ENCODE measurements at places on chromosomes 1 and 21.

GRCh38 chr1:54997711-54997986, 1.1 kb upstream of the BSND start:
- no peak for DNase-seq

DNA sequence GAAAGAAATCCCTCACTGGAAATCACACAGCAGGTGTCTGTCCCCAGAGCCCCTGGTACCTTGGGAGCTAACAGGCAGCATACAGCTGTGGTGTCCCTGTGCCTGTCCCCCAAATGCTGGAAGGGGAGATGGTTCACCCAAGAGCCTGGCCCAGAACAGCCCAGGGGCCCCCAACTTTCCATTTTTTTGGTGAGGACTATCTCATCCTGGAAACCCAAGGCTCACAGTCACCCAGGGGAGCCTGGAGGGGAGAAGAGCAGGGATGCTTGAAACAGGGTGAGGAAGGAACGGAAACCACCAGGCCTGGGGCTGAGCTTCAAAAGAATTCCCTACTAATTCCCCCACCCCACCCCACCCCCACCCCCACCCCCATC, 3.6 kb downstream of the SDC3 start:
- DNase-seq, result no peak

- DNase-seq, result no peak
Measured at GRCh38 chr21:18070392-18070791, 174.2 kb upstream of the CHODL start.

DNA sequence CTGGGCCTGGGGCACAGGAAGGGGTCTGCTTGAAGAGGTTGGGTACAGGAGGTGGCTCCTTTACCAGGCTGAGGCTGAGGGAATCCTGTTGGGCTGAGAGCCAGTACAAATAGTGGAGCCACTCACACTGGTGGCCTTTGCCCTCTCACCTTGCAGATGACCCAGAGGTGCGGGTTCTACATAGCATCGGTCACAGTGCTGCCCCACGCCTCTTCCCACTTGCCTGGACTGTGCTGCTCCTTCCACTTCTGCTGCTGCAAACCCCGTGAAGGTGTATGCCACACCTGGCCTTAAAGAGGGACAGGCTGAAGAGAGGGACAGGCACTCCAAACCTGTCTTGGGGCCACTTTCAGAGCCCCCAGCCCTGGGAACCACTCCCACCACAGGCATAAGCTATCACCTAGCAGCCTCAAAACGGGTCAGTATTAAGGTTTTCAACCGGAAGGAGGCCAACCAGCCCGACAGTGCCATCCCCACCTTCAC, 1.8 kb upstream of the SLC50A1 start:
- no peak for DNase-seq

GRCh38 chr21:25925064-25925800, 190.5 kb downstream of the GABPA start:
- DNase-seq, result no peak

DNA sequence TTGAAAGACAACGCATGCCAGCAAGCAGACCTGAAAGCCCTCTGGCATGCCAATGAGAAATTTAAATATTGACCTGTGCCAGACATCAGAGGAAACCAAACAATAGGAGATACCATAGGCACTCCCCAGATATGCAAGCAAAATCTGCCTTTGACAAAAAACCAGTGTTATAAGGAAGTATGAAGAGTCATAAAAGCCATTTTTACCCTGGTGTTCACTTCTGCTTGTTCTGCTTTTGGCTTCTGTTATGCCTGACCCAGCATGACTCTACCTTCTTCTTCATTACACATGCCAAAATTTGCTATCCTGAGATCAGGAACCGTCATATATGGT, 26.4 kb downstream of the NPHS2 start:
- DNase-seq, result no peak

DNA sequence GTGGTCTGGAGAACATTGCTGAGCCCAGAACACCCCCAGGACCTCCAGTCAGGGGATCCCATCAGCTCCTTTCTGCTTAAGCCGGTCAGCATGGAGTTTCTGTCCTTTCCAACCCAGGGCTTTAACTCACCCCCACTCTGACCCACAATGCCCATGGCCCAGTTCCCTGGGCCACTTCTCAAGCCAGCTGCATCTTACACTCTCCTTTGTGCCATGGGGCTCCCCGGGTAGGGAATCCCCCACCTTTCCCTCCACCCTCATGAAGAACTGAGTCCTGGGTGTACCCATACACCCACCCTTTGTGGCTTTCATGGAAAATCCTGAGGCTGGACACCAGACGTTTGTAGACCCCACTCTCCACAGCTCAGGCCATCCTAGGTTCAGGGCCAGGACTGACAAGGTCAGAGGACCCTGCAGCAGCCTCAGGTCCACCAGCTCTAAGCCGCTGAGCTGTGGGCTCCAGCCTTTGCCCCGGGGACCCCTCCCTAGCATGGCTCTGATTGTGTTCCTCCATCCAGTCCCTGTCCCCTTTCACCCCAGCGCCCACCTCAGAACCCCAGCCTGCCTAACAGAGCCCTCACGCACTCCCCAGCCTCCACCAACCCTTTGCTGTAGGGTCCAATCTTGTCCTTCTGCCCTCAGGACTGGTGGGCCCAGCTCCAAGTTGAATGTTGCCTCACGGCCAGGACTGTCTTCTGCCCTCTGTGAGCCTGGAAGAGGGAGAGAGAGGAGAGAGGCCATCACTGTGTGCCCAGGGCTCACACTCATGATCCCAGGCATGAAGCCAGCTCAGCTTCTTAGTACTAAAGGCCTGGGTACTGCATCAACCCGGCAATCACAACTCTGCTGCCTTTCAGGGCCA, 394.8 kb downstream of the MATN1 start:
- DNase-seq, result no peak

GRCh38 chr1:39649636-39650185, 10.3 kb upstream of the HEYL start:
- no peak for DNase-seq

DNA sequence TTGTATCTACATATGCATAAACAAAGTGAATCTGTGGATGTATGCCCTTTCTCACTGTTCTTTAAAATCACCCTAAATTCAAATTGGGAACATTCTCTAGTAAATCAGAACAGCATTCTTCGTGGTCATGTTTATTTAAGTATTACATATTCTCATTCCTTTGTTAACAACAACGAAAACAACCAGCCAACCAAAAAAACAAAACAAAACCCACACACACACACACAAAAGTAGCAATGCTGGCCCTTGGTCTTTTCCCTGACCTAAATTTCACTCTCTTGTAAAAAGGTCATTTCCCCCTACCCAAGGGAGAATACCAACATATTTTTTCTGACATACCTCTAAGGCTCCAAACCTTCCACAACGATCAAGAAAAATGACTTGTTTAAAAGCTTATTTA, 102.6 kb downstream of the NRIP1 start:
- DNase-seq, result no peak

GRCh38 chr1:94109478-94109877, 11.5 kb downstream of the ABCA4 start:
- DNase-seq, result no peak

GRCh38 chr1:15941044-15941840, 34.7 kb downstream of the ZBTB17 start:
- DNase-seq, result no peak

GRCh38 chr1:167987174-167987573, 50.3 kb upstream of the MPC2 start:
- no peak for DNase-seq

DNA sequence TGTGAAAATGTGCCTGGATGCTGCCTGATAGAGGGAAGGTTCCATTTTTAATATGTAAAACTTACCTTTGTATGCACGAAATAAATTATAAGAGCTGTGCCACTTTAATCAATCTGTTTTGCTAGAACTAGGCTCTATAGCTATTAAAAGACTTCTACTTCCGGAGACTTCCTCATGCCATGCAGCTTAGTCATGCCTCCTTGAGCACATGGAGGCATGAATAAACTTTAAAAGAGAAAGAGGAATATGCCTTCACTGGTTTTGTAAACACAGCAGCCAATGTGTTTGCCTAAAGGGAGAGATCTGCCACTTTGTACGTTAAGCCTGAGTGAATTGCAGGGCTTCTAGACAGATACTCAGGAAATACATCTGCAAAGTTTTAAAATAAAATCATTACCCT, 604.6 kb downstream of the LRRIQ3 start:
- DNase-seq, result no peak

GRCh38 chr1:63892632-63893395, 119.0 kb downstream of the ROR1 start:
- DNase-seq, result no peak

GRCh38 chr1:69070660-69071373, 496.9 kb upstream of the LRRC7 start:
- no peak for DNase-seq

DNA sequence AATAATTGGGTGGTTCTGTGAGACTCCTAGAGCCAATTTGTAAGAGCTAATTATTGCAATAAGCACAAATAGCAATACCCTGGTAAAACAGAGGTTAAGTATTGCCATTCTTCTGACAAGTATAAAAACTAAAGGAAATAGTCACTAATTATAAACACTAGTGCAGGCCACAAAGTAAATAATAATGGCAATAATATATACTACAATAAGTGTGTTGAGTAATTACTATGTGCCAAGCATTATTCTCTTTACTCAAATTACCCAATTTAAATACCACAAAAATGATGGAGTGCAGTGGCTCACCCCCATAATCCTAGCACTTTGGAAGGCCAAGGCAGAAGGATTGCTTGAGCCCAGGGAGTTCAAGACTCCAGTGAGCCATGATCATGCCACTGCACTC, 15.3 kb downstream of the ZMYM6 start:
- DNase-seq, result no peak

GRCh38 chr1:928825-929661, 5.3 kb downstream of the SAMD11 start:
- DNase-seq, result no peak

GRCh38 chr1:230853731-230854130, 14.6 kb downstream of the C1orf198 start:
- no peak for DNase-seq

GRCh38 chr1:115303364-115303763, 34.7 kb downstream of the NGF start:
- no peak for DNase-seq

DNA sequence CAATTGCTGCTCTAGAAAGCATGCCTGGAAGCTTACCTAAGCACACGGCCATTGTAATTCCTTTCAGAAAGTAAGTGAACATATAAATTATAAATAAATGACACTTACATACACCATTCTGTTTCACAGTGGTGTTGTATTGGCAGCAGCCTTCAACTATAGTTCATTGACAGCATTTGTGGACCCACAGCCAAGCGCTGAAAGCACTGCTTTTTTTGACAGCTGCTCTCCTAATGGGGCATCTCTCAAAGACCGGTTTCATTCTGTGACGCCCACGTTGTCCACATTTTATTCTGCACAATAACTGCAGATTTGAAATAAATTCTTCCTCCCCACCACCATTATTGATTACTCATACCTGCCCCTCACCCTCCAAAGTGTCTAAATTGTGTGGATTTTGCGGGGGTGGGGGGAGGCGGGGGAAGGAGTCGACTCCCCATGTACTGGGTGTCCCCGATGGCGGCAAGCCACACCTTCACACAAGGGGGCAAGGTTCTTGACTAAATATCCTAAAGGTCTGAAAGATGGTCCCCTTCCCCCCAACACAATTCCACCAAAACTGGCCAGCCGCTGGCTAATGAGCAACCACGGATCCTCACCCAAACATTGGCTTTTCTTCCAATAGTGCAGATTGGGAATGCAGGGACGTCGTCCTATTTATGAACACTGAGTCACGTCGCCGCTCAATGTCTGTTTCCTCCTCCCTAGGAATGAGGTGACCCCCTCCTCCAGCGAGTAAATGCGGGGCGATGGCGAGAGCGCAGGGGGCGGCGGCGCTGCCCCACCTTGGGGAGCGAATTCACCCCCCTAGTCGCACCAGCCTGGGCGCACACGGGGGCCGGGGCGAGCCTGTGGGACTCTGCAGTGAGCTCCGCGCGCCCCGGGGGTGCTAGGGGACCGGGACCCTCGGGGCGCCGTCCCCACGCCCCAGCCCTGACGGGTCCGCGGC, 960 bp downstream of the RCAN1 start:
- DNase-seq, result no peak

DNA sequence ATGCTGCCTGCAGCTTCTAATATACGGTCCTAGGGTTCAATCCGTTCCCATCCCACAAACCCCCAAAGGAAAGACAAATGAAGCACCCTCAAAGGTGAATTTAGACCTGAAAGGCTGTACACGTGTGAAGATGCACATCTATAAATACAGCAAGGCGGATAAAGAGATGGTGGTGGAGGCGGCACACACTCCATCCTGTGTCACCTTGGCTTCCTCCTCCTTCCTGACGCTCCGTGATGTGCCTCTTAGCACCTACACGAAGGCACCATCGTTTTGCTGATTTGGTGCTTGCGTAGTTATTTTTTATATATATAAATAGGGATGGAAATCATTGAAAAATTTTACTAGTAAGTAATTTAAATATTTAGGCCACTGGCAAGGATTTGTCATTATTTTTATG, 359.4 kb downstream of the NPHP4 start:
- DNase-seq, result no peak

DNA sequence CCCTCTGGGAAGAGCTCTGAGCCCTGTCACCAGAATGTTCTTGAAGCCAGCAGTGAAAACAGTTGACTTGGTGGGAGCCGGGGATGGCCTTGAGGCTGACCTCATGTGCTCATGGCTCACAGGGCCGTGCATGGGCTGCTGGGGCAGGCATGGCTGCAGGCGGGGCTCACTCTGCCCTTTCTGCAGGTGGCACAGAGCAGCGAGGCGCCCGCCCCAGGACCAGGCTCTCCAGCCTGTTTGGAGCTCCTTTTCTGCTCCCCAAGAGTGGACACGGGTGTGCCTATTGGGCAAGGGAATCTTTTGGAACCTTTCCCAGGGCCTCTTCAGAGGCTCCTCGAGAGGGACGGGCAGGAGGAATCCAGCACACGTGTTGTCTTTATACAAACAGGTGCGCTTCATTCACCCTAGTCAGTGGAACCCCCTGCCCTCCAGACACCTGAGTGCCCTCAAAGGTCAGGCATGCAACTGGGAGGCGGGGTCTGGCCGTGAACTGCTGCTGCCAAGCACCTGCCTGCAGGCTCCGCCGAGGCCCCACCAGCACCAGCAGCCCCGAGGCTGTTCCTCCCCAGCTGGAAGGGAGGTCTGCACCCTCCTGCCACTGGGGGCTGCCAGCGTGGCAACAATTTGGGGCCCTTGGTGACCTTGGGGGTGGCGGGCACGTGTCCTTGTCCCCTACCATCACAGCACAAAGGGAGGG, 2.6 kb upstream of the TTC34 start:
- no peak for DNase-seq

GRCh38 chr1:180415236-180415848, 87.0 kb downstream of the ACBD6 start:
- no peak for DNase-seq

DNA sequence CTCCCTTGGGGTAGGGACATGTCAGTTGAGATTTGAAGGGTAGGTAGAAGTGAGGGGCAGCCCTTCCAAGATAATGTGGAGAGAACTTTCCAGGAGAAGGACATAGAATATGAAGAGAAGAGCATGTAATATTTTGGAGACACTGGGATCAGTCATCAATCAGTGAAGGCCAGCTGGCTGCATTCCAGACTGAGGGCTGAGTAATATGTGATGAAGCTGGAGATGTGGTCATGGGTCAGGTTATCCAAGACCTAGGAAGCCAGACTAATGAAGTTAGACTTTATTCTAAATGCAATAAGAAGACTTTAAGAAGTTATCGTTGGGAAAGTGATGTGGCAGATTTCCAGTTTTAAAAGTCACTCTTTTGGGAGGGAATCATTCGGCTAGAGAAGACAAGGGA, 262.0 kb downstream of the HMCN1 start:
- DNase-seq, result no peak
